ENCODE measurements at places on chromosomes 12 and 14.

DNA sequence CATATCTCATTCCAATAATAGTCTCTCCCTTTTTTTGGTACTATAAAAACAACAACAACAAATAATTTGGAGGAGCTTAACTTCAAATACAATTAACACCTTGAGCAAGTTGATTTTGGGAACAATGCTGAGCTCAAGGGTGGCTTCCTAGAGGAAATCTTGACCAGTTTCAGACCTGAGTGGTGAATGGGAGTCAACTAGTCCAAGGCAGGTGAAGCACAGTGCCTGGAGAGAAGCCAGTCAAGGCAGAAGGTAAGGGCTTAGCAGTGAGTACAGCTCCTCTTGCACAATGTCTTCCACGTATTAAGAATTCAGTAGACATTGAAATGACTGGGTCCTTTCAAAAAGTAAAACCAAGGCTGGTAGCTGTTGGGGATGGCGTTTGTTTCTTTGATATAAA lies 444.8 kb downstream of the ATP23 start:
- no peak for DNase-seq

DNA sequence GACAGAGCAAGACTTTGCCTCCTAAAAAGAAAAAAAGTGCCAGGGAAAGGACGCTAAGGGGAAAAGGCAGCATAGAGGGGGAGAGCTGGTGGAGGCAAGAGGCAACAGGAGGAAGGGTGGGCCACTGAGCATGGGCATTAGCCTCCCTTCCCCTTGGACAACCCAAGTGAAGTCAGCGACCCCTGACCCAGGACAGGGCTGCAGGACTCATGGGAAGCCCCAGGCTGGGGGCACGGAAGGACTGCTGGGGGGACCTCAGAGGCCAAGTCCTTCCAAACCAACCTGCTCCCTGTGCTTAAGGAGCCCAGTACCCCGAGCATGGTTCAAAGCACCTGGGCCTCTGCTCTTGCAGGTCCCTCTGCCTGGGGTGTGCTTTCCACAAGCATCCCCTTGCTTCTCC lies 27.5 kb downstream of the CMKLR1 start:
- DNase-seq = no peak

GRCh38 chr14:105315211-105315721 lies 718 bp downstream of the PACS2 start:
- no peak for DNase-seq

- no peak for DNase-seq
These were observed 140.0 kb downstream of the NDUFA12 start for GRCh38 chr12:94863321-94864035.

DNA sequence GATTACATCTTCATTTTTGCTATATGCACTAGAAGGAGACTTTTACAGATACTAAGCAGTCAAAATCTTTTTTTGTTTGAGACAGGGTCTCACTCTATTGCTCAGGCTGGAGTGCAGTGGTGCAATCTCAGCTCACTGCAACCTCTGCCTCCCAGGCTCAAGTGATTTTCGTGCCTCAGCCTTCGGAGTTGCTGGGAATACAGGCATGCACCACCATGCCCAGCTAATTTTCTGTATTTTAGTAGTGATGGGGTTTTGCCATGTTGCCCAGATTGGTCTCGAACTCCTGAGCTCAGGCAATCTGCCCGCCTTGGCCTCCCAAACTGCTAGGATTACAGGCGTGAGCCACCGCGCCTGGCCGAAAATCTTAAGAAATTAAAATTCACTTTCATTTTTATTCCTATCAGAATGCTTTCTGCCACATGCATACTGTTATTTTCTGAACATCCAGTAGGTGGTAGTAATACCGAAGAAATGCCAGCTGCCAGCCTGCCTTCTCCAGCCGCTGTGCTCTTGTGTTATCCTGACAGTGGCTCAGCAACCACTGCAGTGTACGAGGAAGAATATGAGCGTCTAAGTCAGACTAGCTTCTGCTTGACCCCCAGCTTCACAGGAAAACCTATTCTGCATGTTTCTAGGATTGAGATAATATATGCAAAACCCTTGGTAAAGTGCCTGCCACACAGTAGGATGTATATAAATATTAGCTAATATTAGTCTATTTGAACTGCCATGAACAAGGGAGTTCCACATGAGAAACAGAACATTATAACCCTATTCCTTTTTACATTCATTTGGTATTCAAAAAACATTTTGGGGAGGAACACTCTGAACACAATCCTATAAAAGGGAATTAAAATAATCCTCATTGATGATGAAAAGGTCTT lies 54.2 kb downstream of the RPAP3 start:
- no peak for DNase-seq

GRCh38 chr12:29889737-29890136 lies 106.0 kb upstream of the TMTC1 start:
- DNase-seq = no peak

DNA sequence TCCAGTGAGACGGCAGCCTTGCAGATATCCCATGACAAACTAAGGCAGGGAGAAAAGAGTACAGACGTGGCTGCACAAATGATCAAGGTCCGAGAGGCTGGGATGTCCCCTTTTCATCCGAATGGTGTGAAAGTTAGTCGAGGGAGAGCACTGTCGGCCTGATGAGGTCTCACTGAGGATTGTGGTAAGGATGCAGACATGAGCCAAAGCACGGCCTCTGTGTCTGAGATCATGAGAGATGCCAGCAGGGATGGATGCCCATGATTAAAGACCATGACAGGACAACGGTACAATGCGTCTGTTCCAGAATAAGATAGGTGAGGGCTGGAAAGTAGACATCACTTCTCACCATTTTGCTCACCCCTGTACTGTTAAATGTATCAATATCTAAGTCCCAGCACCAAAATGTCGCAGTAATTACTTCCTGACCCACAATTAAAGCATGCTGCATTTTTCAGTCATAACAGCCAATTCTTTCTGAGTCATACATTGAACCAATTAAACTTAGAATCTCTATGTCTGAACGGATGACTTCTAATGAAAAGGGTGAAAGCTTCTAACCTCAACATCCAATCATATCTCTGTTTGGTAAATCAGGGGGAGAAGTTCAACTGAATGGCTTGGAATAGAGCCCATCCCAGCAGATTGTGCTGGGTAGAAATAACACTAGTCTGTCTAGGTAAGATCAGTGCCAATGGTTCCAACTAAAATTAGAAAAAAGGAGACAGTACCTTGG lies 249.6 kb upstream of the SOX5 start:
- DNase-seq = no peak

DNA sequence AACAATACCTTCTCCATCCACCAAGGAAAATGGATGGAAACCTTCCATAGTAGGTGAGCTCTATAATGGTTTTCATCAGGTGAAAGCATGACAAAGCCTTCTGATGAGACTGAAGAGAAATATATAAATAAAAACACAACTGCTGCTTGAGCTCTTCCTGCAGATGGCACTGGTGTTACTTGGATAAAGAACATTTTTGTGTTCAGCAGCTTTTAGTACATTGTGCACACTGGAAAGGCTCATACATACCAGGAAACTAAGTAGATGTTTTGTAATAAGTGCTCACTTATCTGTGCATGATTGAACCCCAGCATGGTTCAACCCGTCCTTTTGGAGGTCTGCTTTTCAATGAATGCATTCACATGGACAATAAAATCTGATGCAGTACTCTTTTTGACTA lies 357.3 kb upstream of the MIS18BP1 start:
- no peak for DNase-seq

GRCh38 chr12:4813741-4814140 lies 93.5 kb downstream of the GALNT8 start:
- no peak for DNase-seq

GRCh38 chr12:52526511-52526951 lies 6.3 kb upstream of the KRT5 start:
- DNase-seq = no peak

DNA sequence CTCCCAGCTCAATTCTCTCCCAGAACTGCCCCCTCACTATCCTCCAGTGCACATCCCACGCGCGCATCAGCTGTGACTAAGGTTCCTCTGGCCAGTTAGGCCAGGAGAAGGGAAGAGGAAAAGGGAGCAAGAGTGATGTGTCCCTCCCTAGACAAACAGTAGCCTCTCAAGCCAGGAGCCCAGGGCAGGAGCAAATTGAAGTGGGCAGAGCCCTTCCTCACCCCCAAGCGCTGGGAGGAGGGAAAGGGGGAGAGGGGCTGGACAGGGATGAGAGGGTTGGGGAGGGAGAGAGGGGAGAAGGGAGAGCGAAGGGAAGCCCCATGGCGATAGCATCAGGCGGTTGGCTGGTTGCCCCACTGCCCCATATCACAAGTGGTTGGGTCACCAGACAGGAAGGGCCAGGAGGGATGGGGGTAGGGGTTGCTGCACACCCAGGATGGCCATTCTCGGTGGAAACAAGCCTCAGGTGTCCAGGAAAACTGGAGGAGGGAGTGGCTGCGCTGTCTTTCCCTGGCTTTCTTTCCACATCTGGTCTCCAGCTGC lies 1.1 kb downstream of the CD63 start:
- DNase-seq = no peak

- peak; percentile 33 for DNase-seq
These were observed 46.8 kb upstream of the PCED1B start for GRCh38 chr12:47032644-47033043.

DNA sequence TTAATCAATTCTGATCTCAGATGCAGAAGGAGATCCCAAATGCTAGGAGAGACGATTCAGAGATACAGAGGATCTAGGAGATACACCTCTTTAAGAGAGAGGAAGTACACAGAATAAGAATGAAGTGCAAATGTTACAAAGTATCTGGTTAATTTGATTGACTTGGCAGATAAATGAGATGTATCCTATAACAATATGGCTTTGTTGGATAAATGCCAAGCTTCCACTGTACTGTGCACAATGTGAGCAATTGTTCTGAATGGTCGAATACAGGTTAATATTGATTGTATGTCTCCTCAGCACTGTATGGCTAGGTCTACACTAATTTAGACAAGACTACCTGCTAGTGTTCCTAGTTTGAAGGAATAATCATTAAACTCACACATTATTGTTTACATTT lies 119.6 kb upstream of the PTPRB start:
- no peak for DNase-seq

GRCh38 chr12:71771069-71771468 lies 16.4 kb downstream of the RAB21 start:
- DNase-seq = no peak

DNA sequence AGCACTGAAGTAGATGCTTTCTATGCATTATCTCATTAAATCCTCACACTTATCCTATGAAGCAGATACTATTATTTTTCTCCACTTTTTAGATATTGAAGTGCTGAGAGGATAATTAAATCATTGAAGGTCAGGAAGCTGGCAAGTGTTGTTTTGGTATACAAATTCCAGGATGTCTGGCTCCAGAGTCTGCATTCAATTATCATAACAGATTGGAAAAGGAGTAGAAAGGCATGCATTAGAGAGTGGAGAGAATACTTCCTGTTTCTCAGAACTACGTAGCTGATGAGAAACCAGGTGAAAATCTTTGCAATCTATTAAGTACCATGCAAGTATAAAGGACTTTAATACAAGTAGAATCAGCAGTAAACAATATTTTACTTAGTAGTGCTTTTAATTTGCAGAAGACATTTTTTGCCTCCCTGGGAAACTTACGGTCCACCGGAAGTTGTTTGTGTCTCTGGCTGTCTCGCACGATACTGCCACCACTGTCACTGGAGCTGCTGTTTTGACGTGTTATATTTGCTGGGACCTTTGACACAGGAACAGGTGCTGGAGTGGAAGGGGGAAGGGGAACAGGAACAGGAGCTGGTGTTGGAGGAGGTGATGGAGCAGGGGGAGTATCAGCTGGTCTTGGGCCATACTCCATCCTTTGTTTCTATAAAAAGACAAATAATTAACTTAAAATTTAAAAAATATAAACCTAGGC lies 158.0 kb downstream of the EPS8 start:
- DNase-seq = no peak

GRCh38 chr12:69886109-69886508 lies 61.1 kb downstream of the MYRFL start:
- no peak for DNase-seq

- DNase-seq = no peak
These were observed at the start of gene MAP3K12 for GRCh38 chr12:53499266-53500141. Gene MAP3K12, minus strand, starts transcription at chr12:53499458. Its CDS starts 12,067 bp downstream, at chr12:53487391.

GRCh38 chr14:50383618-50384225 lies 13.0 kb downstream of the CDKL1 start:
- DNase-seq = no peak

- no peak for DNase-seq
These were observed 452.7 kb downstream of the BCL11B start for GRCh38 chr14:98819132-98819866.

- DNase-seq = no peak
These were observed 315.5 kb downstream of the SNAPC1 start for GRCh38 chr14:62077676-62078261.

DNA sequence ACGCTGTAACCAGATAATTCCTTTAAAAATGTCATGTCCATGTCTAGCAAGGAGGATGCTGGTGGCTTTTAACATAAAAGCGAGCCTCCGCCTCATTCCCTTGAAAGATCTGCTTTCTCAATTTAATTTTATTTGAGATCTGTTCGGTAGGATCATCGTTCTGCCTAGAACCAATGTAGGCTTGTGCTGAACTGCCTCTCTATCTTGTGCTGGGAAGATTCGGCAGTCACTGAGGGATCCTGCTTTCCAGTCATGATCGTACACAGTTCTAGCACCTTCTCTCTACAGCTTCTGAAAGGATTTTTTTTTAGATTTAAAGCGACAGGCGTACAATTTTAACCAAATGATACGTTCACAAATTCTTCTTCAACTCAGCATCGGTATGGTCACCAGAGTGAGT lies 54.3 kb downstream of the PEBP1 start:
- DNase-seq = no peak

GRCh38 chr14:64114796-64115195 lies 179.4 kb downstream of the ESR2 start:
- no peak for DNase-seq

- DNase-seq = no peak
These were observed 120.9 kb downstream of the DAAM1 start for GRCh38 chr14:59309291-59309900.

DNA sequence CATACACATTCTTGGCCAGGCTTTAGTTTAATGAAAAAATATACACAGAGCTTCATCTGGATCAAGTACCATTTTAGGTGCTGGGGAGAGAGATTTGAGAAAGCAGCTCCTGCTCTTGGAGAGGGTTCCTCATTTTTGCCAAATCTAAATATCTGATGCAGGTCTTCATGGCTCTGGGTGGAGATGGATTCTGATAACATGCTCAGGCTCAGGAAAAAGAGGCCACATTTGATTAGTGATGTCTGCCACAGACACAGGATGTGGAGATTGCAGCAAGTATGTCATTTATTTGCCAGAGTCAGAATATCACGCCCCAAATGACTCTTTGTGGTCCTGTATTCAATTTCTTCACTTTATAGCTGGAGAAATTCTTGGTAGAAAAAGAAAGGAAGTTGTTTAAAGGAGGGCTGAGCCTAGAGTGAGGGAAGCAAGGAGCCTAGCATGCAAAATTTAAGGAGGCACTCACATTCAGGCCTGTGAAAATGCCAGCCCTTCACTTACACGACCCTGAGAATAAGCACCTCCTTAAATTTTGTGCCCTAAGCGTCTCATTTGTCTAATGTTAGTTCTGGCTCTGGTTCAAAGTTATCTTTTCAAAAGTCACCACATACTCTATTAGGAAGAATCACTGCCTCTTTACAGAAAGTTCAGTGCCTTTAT lies 492.9 kb upstream of the TBX3 start:
- DNase-seq = no peak

Measured in NCI-H1436 treated with DMSO at 0.1 percent for 48 hours (cell line).